ENCODE measurements at places on chromosomes 12 and 14.

DNA sequence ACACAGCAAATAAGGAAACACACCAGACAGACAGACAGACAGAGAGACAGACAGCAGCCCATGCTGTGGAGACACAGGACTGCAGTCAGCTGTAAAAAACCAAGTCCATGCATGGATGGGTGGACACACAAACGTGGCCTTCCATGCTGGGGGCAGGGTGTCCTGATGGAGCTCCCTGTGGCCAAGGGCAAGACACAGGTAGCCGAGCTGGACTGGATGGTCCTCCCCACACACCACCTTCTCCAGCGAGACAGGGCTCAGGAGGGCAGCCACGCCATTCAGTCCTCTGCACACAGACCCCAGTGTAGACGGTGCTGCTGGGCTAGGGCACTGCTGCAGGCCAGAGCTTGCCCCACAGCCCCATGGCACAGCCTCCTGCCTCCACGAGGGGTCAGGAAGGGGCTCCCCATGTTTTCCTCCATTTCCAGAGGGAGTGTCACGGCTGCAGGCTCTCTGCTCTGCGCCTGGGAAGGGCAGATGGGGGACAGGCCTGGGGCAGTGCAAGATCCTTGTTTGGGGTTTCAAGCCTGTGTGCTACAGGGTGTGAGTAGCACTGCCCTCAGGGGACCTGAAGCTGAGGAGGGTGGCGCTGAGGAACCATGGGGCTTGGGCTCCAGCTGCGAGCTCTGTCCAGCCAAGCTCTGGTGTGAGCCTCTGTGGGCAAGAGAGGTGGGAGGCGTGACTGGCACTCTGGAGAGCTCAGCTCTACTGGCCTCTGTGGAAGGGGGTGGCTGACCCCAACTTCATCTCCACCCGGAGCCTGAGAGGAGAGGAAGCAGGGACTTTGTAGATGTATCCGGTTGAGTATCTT, 67.9 kb downstream of the GALNT9 start:
- DNase-seq: no peak

GRCh38 chr14:94269156-94269555, 23.9 kb downstream of the SERPINA10 start:
- DNase-seq: no peak

DNA sequence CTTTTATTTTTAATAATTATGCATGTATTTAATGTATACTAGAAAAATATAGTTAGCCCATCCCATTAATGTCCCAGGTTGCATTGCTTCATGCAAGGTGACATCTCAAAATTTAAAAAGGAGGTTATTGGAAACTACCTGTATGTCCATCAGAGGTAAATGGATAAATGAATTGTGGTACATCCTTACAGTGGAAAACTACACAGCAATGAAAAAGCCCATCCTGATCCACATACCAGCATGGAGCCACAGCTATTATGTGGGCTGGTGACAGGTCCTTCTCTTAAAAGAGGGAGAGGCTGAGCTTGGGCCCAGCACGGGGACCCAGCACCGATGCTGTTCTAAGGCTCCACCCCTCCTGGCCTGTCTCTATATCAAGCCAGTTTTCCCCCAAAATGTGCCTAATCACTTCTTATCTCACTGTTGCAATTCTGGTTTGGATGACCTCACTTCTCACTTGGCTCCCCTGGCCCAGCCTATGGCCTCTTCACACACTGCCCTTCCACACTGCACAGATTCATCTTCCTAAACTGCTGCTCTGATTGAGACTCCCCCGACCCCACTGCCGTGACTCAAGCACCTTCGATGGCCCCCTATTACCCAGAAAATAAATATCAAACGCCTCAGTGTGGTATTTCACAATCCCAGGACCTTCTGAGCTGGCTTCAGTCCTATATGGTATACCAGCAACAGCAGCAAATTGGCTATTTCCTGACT, 97.1 kb upstream of the NCOR2 start:
- no peak for DNase-seq

DNA sequence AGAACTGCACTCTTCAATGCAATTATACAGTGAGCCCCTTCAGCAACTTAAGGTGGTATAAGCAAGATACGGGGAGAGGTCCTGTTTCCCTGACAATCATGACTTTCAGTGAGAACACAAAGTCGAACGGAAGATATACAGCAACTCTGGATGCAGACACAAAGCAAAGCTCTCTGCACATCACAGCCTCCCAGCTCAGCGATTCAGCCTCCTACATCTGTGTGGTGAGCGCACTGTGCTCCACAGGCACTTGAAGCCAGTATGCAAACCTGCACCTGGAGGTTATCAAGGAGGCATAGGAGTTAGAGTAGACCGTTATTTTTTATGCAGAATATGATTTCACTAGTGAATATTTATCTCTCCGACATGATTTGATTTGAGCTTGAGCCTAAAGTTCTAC, 152.2 kb upstream of the OR4E1 start:
- DNase-seq: no peak

- DNase-seq: no peak
Observed at GRCh38 chr12:25787701-25788100, 170.8 kb upstream of the RASSF8 start.

- DNase-seq: no peak
Observed at GRCh38 chr14:104821971-104822608, 21.2 kb downstream of the ZBTB42 start.

DNA sequence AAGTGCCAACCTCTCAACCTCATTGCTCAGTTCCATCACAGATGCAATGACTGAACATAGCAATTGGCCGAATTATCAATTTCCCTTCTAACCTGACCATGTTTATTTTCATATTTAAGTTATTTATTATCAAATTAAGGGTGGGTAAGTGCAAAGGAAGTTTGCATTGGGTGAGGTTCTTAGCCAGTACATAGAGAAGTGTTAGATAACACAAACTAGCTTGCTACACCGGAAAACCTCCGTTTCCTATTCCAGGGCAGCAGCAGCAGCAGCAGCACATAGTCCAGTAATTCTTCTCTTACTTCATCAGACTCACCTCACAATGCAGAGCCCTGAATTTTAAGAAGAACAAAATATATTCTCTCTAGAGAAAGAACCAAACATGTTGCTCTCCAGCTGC, 200.5 kb upstream of the OR4E1 start:
- no peak for DNase-seq
